ENCODE measurements at places on chromosomes 2 and 18.

DNA sequence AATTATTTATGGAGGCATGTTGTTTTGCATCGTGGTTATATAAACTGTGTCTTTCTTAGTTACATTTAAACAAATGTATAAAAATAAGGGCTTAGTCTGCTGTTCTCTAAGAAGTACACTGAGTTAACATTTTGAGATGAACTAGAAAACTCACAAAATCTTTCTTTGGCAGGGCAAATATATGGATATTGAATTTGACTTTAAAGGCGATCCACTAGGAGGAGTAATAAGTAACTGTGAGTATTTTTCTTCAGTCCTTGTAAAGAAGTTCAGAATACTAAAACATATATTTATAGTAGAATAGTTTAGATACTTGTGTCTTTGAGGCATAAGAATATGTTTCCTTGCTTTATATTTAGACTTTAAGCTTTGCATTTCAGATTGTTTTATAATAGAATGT is 104.8 kb downstream of the MYO1B start:
- no peak for DNase-seq

DNA sequence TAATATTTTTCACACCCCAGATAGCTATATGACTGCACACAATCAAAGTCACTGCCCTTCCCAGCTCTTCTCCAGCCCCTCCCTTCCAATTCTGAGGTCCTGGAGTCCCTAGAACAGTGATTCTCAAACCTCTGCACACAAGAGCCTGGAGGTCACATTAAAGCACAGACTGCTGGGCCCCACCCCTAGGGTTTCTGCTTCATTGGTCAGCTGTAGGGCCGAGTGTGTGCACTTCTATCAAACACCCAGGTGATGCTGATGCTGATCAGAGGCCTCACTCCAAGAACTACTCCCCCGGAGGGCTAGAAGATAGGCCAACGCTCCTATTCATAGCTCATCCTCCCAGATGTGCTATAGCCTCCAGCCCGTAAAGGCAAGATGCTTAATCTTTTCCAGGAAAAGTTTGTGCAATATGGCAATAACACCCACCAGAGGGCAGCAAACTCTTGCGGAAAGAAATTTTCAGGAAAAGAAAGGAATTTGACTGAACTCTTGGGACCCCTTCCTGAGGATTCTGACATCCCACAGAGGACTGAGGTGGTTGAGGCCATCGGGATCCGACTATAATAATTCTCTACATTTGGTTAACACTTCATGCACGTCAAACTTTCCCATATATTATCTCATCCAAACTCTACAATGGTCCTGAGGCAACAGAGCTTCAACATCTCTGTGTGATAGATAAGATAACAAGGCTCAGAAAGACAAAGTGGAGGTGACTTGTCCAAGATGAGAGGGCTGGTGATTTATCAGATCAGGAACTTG is 194.2 kb upstream of the PKDCC start:
- no peak for DNase-seq

DNA sequence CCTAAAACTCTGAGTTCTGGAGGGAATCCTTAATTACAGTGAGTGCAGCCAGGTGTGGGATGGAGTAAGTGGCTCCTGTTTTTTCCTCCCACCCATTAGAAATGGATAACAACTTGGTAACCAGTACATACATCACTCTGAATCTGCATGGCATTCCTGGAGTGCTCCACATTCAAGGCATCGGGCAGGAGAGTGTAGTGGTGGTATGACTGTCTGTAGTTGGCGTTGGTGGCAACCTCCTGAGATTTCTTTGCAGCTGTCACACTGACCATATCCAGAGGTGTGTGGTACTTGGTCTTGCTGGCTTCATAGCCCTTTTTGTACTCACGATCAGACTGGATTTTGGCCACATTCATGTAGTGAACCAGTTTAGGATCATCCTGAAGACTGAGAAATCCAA is 68.3 kb downstream of the NEB start:
- no peak for DNase-seq

GRCh38 chr2:120760446-120761135 is 24.9 kb downstream of the GLI2 start:
- no peak for DNase-seq

DNA sequence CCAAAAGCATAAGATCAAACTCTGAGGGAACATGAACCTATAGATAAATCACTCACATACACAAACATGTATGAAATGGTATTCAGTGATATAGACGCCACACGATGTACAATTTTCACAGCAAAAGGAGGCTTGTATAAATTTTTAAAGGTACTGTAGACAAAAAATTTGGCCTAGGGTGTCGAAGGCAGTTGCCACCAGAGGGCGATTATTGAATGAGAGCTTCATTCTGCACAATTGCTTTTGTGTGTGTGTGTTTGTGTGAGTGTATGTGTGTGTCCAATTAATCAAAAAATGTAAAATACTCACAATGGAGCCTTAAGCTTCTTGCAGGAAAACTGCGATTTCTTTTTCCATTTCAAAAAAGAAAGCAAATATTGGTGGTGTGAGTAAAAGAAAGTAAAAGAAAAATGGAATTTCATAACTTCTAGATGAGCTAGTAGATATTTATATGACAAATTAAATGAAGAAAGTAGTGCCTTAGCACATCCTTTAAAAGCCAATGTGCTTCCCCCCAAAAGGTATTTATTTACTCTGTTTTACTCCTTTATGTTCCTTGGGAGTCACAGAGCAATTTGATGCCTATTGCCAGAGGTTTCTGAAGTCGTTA is 800.1 kb downstream of the SATB2 start:
- no peak for DNase-seq

DNA sequence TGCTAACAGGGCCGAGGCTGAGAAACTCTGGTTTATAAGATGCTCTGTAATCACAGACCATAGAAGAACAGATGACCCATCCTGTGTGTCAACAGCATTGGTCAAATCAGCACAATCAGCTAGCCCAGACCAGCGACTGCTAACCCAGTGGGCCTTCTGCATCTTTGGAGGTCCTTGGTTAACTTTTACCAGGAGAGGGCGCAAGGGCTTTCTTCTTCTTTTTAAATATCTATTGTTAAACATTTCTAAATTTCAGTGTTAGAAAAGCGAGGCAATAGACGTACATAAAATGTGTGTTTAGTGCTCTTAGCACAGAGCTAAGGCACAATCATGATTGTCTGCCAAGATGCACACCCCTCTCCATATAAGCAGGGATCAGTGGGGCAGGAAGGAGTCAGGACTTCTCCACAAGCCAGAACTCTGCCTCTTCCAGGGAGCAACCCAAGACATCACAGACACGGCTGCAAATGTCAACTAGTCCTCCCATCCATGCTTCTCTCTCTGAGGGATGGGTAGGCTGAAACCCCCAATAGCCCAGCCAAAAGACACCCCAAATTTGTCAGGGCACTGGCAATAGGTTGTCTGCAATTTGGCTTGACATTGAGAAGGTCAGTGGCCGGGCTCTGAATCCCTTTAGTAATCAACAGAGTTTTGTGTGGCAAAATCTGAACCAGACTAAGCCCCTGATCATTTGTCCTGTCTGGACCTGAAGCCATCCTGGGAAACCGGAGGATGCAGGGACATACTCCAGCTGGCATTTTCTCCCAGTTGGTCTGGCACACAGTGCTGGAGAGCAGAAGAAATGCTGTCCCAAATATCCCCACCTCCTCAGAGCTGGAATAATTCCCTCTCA is 188.2 kb downstream of the BCL2 start:
- DNase-seq = no peak

DNA sequence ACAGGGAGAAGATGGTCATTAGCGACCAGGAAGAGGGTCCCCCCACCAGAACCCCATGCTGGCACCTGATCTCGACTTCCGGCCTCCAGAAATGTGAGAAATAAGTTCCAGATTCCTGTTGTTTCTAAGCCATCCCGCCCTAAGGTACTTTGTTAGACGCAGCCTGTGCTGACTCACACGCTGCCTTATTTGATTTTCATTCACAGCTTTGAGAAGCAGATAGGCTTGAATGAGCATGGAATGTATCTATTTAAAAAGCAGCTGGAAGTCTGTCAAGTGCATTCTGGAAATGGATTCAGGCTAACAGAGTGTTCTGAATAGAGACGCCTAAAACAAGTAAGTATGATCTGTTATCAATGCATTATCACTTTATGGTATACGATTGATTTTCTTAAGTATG is 8.3 kb upstream of the IL1R2 start:
- no peak for DNase-seq

- no peak for DNase-seq
Measured at GRCh38 chr2:181742922-181743722, 62.8 kb upstream of the NEUROD1 start.

DNA sequence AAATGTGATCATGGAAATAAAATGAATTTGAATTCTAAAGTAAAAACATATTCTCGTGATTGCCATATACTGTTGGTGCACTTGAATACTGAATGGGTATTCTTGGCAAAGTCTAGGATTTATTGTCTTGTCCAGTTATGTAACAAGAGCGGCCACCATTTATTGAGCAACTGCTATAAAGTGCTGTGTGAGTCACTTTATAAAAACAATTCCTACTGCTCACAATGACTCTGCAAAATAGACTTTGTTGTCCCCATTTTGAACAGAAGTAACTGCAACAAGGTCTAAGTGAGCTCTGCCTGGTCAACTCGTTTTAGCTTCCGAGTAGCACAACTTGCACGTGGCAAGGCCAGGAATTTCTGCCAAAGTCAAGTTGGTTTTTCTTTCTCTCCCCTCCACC is 995.6 kb upstream of the FANCL start:
- no peak for DNase-seq

- DNase-seq = no peak
Measured at GRCh38 chr18:67232991-67233390, 283.5 kb downstream of the DSEL start.

- no peak for DNase-seq
Measured at GRCh38 chr18:24499814-24500213, 39.4 kb downstream of the HRH4 start.

- DNase-seq = no peak
Measured at GRCh38 chr18:69401226-69401971, 711 bp downstream of the DOK6 start.

GRCh38 chr2:231856959-231857358 is 69.2 kb downstream of the NPPC start:
- no peak for DNase-seq

DNA sequence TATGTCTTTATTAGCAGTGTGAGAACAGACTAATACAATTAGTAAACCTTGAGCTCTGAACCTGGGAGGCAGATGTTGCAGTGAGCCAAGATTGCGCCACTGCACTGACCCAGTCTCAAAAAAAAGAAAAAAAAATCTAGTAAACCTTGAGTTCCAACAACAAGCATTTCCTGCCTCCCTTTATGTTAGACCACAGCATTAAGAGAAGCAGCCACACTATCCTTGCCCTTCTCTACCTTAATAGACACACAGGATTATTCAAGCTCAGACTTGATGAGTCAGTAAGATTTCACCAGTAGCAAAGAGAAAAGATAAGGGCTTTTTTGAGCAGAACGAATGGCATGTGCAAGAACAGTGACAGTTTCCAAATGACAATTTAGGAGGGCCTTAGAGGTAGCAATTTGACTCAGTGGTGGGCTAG is 18.0 kb upstream of the GLS start:
- DNase-seq = no peak

DNA sequence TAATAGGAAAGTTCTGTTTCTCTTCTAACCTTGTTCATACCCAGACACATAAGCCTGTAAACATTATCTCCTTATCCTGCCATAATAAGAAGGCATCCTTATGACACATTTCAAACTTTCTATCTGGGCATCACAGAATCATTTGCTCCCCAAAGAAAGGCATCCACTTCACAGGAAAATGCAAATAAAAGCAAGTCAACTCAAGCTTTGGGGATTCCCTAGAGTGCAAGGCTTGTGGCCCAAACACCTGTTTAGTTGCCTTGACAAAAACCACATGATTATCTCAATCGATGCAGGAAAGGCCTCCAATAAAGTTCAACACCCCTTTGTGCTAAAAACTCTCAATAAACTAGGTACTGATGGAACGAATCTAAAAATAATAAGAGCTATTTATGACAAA is 195.7 kb upstream of the GALNT5 start:
- DNase-seq = no peak

GRCh38 chr2:230870544-230871360 is 6.0 kb downstream of the ITM2C start:
- no peak for DNase-seq

GRCh38 chr18:137327-137726 is 21.0 kb upstream of the USP14 start:
- DNase-seq = no peak

DNA sequence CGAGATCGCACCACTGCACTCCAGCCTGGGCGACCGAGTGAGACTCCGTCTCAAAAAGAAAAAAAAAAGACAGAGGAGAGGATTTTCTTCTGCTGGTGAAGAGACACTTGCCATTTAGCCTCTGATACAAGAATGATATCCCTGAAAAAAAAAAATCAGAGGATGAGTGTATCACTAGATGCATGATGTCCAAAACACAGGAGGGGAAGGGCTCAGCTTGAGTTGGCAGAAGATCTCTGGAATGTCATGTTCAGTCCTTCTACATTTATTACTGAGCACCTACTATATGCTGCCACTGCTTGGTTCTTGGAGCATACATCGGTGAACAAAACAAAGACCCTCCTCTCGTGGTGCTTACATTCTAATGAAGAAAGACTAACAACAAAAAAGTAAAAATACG is 10.9 kb upstream of the PKDCC start:
- DNase-seq = no peak

- no peak for DNase-seq
Measured at GRCh38 chr2:129957891-129958290, 21.6 kb upstream of the RAB6C start.

DNA sequence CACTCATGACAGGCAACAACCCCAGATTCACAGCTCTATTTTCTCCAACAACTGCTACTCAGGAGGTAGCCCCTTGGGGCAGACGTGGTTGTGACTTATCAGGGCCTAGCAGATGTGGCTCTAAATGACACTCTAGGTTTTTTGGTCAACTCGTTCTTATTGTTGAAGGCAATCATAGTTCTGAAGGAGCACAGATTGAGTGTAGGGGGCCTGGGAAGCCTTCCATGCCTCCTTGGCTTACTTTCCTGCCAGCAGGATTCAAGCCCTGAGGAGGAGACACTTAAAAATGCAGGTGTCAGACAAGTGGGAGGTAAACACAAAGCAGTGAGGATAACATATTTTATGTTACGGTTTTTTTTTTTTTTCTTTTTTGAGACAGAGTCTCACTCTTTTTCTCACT is 23.5 kb upstream of the SUCLG1 start:
- no peak for DNase-seq

DNA sequence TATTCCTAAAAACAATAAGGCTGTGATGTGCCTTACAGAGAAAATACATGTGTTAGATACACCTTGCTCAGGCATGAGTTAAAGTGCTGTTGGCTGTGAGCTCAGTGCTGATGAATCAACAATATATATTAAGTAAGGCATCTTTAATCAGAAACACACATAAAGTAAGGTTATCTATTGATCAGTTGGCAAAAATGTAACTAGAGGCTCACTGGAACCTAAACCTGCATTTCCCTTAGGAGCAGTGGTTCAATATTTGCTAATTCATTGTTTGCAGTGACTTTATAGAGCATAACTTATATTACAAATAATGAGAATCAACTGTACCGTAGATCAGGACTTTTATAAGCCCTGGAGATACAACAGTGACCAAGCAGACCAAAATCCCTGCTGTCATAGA is 77.0 kb upstream of the CYP1B1 start:
- DNase-seq = no peak

All from stimulated activated CD8-positive, alpha-beta memory T cell treated with anti-CD3 and anti-CD28 coated beads, Interleukin-15, amount 100 ng/mL, for 24 hours (primary cell).